ENCODE measurements at places on chromosomes 2 and 18.

DNA sequence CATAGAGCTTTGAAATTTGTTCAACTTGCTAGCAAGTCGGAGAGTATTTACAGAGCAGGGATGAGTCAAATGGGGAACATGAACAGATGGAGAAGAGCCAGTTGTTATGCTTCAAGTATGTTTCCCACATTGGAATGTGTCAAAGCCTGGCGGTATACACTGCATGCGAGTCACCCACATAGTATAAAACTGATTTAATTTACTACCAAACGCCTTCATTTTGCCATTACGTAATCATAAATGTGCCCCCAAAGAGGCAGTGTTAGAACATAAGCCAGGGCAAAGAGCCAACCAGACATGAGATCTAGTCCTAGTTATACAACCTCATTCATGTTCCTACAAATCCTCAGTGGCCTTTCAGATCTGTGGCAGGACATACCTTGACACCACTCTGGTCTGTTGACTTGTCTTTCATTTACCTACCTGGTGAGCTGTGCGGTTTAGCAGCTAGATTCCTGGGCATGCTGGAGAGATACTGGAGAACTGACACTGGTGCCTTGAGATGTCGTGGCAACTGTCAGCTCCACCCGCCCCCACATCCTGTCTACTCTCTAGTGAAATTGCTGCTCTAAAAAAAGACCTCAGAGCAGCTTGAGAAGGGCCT, 21.7 kb upstream of the NRP2 start:
- no peak for DNase-seq

DNA sequence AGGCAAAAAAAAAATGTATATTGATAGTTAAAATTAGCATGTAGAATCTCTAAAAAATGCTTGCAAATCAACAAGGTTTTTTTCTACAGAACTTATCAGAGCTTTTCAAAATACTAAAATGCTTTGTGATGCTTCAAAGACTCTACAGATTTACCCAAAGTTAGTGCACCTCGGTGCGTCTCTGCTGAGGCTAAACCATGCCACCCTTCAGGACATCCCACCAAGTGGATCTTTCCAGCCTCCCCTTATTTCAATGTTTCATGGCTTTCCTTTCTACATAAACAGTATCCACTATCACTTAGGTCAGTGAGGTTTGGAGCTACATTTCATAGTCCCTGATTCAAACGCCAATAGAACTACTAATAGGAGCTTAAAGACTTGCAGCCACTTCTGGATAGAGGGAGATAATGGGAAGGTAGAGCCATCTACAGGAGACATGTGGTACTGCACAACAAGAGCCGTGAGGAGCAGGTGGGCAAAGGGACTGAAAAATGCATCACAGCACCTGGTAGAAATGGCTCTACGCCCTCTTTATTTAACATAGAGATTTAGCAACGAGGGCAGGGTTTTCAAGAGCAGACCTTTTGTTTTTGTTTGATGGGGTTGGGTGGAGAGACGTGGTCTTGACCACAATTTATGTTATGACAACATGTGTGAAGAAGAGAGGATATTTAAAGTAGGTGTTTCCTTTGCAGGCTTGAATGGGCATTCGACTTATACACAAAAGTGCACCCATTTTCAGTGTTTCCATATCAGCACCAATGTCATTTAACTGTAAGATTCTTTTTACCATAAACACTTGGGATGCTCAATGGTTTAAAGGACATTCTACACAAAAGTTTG, 56.1 kb upstream of the SLC35G4 start:
- no peak for DNase-seq

GRCh38 chr2:187966924-187967323, 324.8 kb upstream of the GULP1 start:
- DNase-seq: no peak

GRCh38 chr2:40401896-40402295, 50.0 kb downstream of the SLC8A1 start:
- DNase-seq: no peak

- DNase-seq: no peak
Observed at GRCh38 chr2:241279413-241279812, 36.1 kb downstream of the HDLBP start.

- no peak for DNase-seq
Observed at GRCh38 chr2:27174638-27175037, 25.8 kb downstream of the TCF23 start.

Data from effector memory CD4-positive, alpha-beta T cell (primary cell).